ENCODE measurements at places on chromosomes 6 and 20.

GRCh38 chr6:74956559-74957428 is 249.1 kb downstream of the COL12A1 start:
- no peak for DNase-seq

DNA sequence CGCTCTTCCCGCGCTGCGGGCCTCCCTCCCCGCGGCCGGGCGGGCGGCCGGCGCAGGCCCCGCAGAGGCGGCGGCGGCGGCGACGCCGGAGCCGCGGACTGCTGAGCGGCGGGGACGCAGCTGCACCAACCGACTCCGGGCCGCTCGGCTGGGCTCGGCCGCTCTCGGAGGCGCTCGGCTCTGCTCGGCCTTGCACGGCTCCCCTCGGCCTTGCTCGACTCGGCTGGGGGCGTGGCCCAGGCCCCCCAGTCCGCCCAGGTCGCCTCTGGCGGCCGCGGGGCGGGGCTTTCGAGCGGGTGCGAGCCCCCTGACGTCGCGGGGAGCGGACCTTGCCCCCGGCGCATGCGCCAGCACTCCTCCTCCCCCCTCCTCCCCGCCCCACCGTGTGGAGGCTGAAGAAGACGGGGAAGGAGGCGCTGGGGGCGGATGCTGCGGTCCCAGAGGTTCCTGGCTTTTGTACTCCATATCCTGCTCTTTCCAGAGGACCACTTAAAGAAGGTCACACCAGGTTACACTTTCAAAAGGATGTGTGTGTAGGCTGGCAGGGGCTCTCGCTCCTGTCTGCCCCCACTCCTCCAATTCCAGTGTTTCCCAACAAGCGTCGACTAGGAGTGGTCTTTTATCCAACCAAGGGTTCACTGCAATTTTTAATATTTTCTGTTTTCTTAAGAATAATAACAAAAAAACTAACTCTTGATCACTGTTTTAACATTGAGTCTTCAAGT is at the start of gene ZHX3:
Gene ZHX3, minus strand, starts transcription at position 186 of the 725 bp plus-strand sequence. CDS start 112,815 bp downstream, outside the sequence.
- DNase-seq, result peak; percentile 96

- no peak for DNase-seq
Observed at GRCh38 chr6:25008707-25009392, 73.1 kb upstream of the RIPOR2 start.

DNA sequence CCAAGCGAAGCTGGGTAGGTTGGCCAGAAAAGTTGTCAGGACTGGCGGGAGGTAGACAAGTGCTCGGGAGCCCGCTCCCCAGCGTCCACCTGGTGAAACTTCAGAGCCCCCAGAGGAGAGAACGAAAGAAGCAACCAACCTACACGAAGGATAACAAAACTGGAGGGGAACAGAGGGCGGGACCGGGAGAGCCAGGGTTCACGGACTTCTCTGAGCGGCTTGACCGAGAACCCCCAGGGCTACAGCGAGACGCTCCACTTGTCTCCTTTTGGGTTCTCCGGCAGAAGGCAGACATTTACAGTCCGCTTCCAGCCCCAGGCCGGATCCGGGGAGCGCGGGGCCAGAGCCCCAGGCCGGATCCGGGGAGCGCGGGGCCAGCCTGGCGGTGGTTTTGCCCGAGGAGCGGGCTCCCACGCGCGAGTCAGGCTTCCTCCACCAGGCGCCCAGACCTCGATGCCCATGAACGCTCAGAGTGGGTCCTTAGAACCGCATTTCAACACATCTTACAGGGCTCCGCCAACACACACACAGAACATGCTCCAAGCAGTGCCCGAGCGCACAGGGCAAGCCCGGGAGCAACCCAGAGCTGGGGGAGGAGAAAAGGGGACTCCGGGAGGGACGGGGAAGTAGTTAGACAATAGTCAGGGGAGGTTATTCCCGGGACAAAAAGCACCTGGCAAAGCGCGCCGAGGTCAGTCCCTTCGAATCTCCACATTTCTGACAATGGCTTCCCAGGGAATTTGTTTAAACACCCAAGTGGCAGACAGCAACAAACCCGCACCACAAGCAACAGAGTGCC is 1.1 kb downstream of the PTPRK start:
- no peak for DNase-seq

- no peak for DNase-seq
Observed at GRCh38 chr6:161100072-161100471, 108.5 kb downstream of the MAP3K4 start.

DNA sequence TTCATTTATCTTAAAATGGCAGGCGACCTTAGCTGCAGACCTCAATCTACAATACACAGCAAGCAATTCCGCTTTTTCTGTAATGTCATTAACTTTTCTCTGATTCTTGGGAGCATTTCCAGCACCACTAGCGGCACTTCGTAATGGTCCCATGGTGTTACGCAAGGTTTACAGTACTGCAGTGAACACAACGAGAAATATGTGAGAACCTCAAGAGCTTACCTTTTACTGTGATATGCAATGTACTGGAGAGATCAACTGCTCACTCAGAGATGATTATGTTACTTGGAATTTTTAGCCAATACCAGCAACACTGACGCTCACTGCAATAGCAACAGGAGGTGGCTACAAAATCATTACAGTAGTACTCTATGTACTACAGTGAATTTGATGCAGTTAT is 2.8 kb upstream of the CEP43 start:
- no peak for DNase-seq

GRCh38 chr6:71468038-71468437 is 179.4 kb downstream of the OGFRL1 start:
- no peak for DNase-seq

DNA sequence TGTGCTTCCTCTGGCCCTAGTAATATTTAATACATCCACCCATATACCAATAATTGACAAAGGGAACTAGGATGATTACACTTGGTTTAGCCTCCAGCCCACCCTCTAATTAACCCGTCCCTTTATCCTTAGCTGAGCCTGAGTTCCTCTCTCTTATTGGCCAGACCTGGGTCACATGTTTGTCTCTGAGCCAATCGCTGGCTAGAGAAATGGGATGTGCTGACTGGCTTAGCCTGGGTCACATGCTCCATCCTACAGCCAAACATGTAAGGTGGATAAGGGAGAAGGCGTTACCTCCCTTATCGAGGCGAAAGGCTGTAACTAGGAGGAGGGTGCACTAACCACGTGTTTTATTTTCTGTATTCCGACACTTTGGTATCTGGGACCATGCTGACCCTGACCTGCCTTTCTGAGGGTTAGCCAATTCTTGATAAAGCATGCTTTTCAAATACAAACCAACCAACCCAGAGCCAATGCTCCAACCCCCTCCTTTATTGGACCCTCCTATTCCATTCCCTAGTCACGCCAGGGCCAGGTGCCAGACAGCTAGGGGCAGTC is 262.7 kb downstream of the PREX1 start:
- DNase-seq, result no peak

GRCh38 chr6:106063448-106063850 is 22.7 kb upstream of the PRDM1 start:
- no peak for DNase-seq

GRCh38 chr6:5172897-5173474 is 87.8 kb downstream of the LYRM4 start:
- no peak for DNase-seq

GRCh38 chr6:12595161-12595811 is 121.3 kb upstream of the PHACTR1 start:
- no peak for DNase-seq

- DNase-seq, result no peak
Observed at GRCh38 chr20:21622097-21622857, 83.2 kb upstream of the PAX1 start.

DNA sequence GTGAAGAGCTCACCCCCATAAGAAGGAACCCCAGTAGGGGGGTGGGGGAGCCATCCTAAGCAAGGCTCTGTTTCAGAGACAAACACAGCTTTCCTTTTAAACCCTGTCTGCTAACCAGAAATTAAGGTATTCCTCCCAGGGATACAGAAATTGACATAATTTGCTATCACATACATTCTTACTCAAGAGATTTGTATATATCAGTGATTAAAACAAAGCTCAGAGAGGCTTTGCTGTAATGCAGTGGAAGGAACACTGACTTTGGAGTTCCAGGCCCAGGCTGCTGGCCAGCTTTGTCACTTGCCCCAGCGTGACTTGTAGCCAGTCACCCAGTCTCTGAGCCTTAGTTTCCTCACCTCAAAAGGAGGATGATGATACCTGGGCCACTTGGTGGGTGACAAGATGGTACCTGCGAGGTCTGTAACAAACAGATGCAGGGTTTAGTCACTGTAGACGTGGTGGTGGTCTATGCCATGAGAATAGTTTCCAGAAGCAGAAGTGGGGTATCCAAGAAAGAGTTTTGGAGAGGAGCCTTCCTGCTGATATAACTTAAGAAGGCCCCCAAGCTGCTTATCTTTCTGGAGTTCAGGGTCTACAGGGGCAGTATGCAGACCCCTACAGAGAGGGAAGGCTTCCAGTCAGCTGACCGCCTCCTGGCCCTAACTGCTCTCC is 3.2 kb upstream of the FOXF2 start:
- no peak for DNase-seq

DNA sequence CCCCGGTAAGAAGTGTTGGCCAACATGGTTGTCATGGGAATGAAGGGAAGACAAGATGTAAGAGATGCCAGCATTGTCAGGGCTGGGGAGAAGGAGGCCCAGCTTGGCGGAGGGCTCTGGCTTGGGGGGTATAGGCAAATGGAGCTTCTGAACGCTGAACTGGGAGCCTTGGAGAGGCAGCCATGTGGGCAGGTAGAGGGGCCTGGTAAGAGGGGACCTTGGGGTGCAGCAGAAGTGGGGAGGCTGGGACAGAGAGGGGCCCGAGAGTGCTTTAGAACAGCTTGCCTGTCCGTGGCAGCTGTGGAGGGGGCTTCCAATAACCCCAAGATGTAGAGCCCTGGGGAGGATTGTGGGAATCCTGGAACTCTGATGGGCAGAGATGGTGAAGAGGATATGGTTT is 3.0 kb downstream of the SLC22A1 start:
- DNase-seq, result no peak

- DNase-seq, result no peak
Observed at GRCh38 chr20:35626386-35627001, 10.9 kb downstream of the SPAG4 start.

- DNase-seq, result no peak
Observed at GRCh38 chr20:42714298-42715141, 475.2 kb downstream of the PTPRT start.

GRCh38 chr6:33869826-33870423 is 66.1 kb upstream of the MLN start:
- DNase-seq, result no peak

DNA sequence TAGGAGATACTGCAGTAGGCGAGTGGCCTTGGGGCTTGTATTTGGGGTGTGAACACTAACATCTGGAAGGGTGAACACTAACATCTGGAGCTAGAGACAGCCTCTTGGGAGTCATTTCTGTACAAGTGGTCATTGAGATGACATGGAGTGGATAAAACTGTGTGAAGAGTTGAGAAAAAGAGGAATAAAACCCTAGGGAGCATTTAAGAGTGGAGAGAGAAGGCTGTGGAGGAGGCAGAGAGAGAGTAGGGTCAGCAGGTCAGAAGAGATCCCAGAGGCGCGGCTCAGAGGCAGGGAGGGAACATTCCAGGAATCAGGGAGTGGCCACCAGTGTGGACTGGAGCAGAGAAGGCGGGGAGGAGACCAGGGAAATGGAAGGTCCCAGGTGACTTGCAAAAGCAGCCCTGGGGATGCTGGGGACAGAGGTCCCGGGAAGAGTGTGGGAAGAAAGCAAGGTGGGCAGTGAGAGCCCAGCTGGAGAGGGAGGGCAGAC is 202.0 kb upstream of the RNF24 start:
- no peak for DNase-seq

DNA sequence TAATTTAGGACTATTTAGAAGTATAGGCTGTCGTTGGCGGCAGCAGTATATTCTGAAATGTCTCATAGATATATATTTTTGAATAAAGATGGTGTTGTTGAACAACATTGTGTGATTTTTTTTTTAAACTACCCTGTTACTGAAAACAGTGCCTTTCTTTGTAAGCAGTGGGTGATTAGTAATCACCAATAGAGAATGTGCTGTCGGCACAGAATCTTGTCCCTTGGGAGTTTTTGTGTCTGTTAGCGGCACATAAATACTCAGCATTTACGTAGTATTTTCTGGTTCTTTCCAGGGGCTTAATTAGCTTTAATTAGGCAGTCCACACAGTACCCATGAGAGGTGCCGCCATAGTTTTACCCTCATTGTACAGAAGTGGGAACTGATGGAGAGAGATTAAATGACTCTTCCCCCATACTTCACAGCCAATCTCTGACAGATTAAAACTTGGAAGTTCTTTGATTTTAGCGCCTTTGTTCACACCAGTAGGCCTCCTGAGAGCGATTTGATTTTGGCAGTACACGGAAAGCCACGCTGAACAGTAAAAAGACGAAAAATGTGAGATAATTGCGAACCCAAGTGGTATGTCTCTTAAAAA is 58.8 kb downstream of the RPRD1B start:
- DNase-seq, result no peak

- DNase-seq, result no peak
Observed at GRCh38 chr6:169142538-169142844, 111.2 kb downstream of the THBS2 start.

DNA sequence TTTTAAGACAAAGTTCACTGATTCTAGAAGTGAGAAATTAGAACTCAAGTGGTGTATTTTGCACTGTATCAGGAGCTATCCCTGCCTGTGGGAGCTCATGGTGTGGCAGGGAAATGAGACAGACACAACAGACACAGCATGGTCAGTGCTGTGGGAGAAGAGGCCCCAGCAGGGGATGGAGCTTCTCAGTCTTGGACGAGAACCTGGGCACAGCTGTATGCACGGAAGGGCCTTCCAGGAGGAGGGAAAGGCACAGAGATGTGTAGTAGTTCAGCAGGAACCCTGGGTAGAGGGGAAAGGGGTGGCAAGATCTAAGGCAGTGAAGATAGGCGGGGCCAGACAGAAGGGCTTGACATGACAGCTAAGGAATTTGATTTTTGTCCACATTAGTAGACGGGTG is 48.8 kb upstream of the KIF25 start:
- no peak for DNase-seq

DNA sequence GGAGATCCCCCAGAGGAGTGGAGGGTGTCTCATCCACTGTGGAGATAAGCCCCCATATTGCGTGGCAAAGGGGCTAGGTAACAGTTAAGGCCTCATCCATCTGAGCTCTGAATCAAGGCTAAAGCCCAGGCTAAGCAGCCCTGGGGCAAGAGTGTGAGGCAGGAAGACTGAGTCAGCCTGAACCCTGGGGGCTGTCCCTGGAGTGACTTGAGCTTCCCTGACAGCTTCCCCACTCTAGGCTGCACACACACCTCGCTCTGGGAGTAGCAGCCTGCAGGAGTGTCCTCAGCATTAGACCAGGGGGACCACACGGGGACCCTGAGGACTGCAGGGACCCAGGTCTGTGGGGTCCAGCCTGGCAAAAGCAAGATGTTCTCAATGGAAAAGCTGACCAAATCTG is 27.9 kb downstream of the UBD start:
- DNase-seq, result no peak

GRCh38 chr6:36596356-36596755 is 2.2 kb downstream of the SRSF3 start:
- DNase-seq, result no peak

DNA sequence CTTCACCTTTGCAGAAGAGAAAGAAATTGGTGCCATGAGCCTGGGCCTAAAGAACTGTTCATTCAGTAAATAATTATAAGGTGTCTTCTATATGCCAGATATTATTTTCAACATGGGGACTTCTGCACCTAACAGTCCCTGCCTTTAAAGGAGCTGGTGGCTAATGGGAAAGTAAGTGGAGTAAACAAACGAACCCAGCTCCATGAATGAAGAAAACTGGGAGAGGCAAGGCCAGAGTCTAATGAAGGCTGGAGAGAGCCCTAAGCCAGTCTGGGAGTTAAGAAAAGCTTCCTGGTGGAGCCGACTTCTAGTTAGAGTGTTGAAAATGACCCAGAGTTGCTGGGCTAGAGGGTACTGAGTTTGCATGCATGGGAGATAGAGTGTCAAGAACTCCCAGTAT is 24.2 kb upstream of the EFHC1 start:
- DNase-seq, result no peak

GRCh38 chr6:84078335-84078734 is 44.8 kb downstream of the MRAP2 start:
- no peak for DNase-seq
